GM10248 (cell line): ENCODE measurements at places on chromosomes 7 and 10.

DNA sequence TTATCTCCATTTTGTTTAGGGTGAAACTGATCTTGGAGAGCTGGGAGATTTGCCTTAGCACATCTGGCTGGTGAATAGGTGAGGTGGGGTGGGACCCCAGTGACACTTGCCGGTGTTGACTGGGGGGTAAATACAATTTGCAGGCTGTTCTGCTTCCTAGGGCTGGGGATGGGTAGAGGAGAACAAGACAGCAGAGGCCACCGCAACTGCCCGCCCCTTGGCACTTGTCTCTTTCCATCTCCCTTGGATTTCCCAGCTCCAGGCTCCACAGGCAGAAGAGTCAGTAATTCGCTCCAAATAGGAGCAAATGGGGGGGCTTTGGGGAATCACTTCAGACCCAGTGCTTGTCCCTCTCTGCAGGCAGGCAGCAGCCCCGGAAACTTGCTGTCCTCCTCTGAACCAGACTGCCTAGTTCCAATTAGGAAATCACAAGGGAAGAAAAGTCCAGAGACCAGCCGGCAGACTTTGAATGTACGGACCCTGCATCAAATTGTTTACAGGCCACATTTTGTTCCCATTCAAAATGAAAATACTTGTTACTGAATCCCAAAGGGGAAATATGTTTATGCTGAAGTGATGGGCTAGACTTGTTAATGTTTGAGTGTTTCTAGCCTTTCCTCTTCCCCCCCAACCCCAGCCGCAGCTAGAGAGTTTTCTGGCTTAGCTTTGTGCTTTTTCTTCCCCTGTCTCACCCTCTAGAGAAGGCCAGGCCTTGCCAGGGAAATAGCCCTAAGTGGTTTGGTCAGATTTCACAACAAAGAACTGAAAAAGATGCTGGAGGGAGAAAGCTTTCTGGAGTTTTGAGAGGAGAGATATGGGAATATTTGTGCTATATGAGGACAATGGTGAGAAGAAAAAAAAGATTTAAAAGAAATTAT, 10.0 kb upstream of the INPP5F start:
- DNase-seq, result no peak

DNA sequence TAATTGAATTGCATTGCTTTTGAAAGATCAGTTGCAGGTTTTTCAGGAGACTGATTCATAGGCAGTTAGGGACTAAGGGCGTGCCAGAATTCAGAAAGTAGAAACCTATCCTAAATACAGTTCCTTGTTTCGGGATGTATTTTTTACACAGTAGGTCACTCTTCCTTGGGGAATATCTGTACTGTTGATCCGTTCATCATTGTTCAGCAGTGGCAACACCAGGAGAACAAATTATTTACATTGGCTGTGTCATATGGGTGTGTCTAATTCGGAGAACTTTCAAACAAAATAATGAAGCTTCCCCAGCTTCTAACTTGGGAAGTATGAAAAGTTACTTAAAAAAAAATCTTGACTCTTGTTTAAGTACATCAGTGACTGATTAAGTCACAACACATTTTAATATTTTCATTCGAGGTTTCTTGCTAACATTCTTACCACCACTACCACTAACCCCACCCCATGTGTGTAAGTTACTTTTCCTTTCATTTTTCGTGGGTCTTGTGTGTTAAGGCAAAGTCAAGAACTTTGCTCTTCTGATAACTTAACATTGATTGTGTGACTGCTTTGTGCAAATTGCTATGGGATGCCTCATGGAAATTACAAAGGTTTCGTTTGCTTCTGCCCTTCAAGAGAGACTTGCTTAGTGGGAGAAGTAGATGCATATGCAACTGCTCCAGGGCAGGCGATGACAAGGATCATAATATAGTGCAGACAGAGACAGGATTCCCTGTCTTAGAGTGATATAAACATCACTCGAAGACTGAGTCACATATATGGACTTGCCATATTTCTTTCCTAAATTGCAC, 43.8 kb upstream of the RPA3 start:
- DNase-seq, result no peak

DNA sequence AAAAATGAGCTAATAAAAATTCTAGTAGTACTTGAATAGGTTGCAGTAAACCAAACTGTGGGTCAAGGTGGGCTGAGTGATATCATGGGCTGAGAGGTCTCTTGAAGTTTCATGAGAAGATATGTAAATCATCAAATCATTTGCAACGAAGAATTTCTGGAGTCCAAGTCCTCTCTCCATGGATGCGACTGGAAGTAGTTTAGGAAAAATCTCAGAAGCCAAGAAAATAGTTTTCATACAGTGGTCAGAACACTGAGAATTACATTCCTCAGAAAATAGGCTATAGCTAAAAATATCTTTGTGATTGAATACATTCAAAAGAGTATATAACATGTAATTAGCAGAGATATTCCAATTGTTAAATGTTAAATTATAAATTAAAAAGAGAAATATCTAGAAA, 3.6 kb upstream of the IFIT1 start:
- no peak for DNase-seq

GRCh38 chr10:128914681-128915080, 552.4 kb upstream of the MGMT start:
- DNase-seq, result no peak

GRCh38 chr10:82889728-82890127, 1014.7 kb downstream of the NRG3 start:
- DNase-seq, result no peak

DNA sequence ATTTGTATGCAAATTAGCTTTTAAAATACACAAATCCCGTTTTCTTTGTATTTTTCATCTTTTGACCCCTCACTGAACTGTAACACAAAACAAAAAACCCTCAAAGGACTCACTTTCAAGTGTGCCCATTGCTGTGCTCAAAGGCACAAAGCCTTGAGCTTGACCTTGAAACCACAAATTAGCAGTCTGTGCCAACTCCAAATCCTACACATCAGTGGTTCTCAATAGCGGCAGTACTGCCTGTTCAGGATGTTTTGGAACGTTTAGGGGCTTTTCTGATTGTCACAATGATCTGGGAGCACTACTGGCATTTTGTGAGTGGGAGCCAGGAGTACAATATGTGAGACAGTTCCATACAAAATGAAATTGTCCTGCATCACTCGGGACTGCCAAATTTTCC, 55.5 kb downstream of the KDM7A start:
- no peak for DNase-seq

GRCh38 chr7:94396037-94396431, 1.3 kb downstream of the COL1A2 start:
- no peak for DNase-seq

DNA sequence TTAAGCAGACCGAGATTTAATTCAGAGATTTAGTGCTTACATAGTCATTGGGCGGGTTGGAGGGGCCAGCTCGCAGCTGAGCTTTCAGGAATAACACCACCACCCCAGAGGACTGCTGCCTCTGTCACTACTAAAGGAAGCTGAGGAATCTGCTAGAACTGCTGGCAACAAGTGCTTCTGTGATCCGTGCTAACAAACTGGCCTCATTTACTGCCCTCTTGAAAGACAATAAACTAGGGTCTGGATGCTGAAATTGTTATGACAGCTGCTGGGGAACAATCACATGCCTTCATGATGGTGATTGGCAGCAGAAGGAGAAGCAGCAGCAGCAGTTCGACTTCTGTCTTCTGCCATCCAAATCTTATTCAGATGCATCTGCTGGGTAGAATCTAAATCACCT, 285.5 kb upstream of the TAC1 start:
- no peak for DNase-seq

DNA sequence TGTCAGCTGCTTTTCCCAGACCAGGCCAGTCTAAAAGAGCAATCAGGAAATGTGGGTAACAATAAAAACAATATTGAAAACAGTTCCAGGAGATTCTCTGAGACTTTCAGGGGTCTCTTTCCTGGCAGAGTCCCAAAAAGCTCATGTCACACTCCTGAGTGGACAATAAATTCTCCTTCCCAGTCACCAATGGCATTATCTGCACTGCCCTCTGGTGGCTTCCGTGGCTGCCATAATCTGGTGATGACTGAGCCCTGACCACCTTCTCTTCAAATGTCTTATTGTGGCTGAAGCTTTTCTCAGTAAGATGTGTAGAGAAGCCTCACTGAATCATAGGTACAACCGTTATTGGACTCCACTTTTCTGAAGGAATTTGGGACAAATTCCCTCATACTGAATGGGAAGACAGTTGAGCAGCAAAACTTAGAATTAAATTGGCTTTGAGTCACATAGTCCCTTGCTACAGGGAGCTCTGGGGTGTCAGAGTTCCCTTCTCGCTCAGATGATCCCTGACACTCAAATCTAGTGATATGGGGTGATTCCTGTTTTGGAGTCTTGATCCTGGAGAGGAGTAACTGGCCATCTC, 24.4 kb upstream of the ASAH2 start:
- DNase-seq, result peak; percentile 23

GRCh38 chr10:77817541-77817940, 109.0 kb downstream of the DLG5 start:
- DNase-seq, result no peak

GRCh38 chr10:93495654-93496321, 624 bp upstream of the CEP55 start:
- DNase-seq, result peak; percentile 17

- DNase-seq, result no peak
These were observed 14.3 kb upstream of the ZNF467 start for GRCh38 chr7:149787428-149788299.

GRCh38 chr10:130570074-130570473, 433.9 kb downstream of the GLRX3 start:
- DNase-seq, result no peak

GRCh38 chr7:48481235-48481634, 310.0 kb downstream of the ABCA13 start:
- no peak for DNase-seq

- no peak for DNase-seq
These were observed 236.1 kb downstream of the PTPRN2 start for GRCh38 chr7:158351481-158351880.

GRCh38 chr7:6422095-6422494, 25.7 kb downstream of the DAGLB start:
- no peak for DNase-seq

DNA sequence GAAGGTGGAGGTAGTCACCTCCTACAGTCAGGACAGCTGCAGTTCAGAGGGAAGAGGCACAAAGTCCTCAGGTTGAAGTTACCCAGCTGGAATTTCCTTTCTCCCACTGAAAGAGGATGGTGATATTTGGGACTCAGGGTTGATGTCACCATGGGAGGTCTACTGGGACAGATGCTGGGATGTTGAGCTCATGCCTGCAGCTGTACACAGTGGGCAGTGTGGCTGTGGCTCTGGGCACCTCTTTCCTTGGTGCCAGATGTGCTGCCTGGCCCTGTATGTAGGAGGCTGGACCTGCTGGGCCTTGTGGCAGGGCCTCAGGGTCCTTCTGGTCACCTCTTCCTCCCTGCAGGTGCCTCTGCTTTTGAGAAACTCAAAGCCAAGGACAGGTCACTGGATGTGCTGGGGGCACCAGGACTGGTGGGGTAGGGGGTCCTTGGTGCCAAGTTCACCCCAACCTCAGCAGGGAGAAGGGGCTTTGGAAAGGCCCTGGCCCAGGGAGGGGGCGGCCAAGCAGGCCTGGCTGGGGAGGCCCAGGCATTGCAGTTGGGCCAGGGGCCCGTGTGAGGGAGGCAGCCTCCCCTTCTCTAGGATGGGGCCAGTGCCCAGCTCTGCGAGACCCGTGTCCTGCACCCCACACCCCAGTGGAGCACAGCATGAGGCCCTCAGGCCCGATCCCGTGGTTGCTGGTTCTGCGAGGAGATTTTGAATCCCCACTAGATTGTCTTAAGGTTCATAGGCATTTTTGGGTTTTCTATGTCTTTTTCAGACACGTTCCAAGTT, 103.1 kb downstream of the BMS1 start:
- no peak for DNase-seq

- no peak for DNase-seq
These were observed 26.5 kb upstream of the BET1 start for GRCh38 chr7:94030634-94031033.

DNA sequence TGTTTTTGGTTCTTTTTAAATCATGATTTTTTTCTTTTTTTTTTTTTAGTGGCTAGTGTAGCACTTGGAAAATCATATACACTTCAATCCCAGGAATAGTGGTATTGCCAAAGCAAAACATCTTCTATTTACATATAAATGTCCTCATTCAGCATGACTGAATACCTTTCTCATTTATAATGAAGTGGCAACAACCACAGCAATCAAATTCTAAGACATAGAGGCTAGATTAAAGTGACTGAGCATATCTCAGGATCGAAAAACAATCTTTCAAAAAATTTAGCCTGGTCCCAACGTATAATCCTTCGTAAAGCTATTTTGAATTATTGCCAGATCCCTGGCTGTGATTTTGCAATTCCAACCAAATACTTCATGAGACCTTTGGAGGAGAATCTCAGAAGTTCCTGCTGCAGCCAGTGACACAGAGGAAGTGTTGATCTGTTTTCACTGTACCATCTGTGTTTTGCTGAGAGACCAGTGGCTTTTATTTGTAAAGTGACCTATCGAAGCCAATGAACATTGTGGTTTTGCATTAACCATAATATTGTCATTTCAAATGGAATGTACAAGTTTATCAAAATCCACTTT, 29.8 kb upstream of the SP8 start:
- no peak for DNase-seq

DNA sequence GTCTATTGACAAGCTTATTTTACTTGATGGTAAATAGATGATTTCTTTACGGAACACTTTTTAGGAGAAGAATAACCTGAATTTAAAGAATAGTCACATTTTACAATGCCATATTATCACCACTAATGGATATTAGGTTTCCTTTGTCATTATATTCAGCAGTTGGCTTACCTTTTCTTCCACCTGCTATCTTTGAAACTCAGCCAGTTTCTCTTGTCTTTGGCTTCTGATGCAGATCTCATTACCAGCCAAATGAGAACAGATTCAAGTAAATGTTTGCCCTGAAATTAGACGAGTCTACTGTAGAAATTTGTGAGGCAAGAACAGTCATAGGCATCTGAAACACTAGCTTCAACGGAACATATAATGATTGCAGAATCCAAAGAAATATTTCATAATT, 85.5 kb upstream of the OIT3 start:
- DNase-seq, result no peak

DNA sequence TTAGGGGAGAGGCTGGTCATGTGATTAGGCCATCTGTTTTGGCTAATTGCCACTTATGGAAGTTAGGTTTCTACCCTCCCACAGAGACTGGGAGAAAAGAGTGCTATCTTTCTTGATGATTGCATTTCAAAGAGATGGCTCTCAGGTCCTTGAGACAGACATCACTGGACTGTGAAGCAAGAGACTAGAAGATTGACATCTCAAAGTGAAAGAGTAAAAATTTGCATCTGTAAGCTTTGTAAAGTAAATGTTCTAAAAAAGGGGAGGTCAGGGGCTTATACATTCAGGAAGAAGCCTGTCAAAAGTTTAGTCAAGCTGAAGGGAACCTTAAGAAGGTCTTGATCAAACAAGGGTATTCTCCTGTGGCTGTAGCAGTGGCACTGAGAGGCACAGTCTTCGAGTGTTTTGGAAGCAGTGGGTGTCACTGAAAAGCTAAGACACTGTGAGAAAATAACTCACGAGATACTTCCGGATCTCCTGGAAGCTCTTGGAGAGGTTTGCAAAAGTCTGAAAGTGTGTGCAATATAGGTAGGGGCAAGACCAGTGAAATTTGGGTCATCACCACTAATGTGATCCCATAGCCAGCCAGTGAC, 342.1 kb downstream of the PHF14 start:
- peak; percentile 12 for DNase-seq
